ENCODE measurements at places on chromosomes 11 and 22.

GRCh38 chr11:46161201-46161600, 39.9 kb upstream of the PHF21A start:
- no peak for DNase-seq

DNA sequence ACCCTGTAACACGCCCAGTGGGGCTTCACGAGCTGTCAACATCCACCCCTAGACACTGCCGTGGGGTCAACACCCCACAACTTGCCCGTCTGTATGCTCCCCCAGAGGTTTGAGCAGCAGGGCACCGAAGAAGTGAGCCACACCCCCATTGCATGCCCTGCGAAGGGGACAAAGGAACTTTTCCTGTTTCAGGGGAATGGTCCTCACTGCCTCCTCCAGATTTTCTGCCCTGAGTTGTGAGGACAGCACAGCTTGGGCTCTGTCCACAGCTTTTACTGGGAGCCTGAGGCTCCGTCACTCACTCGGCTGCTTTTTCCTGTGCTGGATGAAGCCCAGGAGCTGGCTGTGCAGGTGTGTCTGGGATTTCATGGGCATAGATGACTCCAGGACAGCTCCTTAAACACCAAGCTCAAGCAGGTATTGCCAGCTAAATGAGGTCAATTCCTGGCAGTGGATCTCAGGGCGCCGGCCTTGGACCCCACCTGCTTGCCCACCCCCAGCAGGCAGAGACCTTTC, 40.2 kb upstream of the CCDC188 start:
- no peak for DNase-seq

- no peak for DNase-seq
Measured at GRCh38 chr11:63616953-63617352, 2.7 kb upstream of the PLAAT3 start.

- DNase-seq: no peak
Measured at GRCh38 chr22:43113526-43114251, 3.1 kb downstream of the BIK start.

DNA sequence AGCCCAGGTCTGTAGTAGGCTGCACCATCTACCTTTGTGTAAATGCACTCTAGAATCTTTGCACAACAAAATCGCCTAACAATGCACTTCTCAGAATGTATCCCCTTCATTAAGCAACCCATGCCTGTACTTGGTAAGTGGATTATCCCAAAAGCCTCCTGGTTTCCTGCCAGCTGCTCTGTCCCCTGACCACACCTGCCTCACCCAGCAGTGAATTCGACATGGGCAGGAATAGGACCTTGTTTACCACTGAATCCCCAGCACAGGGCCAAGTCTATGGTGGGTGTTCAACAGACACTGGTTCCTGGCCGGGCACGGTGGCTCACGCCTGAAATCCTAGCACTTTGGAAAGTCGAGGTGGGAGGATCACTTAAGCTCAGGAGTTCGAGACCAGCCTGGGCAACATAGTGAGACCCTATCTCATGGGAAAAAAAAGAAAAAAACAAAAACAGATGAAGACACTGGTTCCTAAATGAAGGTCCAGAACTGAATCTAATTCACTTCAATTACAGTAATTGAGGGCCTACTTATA, 5.1 kb upstream of the SYCE3 start:
- DNase-seq: no peak

- no peak for DNase-seq
Measured at GRCh38 chr22:45210991-45211390, 29.7 kb downstream of the KIAA0930 start.

DNA sequence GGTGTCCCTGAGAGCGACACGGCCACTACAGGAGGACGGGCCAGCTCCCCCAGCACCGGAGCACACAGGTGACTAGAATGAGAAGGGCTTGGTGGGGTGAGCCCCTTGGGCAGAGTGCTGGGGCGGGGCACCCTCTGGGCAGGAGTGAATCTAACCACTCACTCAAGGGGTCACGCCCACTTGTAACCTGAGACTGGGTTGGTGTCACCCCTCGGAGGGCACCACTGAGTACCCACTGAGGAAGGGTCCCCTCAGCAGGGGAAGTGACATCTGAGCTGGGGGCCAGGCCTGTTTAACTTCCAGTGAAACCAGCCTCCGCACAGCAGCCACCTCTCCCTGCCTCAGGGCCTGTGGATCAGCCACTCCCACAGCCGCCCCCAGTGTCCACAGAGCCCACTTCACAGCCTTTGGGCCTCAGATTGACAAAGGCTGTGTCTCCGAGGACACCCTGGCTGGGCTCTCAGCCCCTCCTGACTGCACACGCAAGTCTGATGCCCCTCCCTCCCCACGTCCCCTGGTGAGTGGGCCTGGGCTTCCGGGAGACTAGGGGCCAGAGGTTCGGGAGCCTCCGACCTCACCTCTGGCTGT, 5.6 kb downstream of the GATD1 start:
- no peak for DNase-seq

DNA sequence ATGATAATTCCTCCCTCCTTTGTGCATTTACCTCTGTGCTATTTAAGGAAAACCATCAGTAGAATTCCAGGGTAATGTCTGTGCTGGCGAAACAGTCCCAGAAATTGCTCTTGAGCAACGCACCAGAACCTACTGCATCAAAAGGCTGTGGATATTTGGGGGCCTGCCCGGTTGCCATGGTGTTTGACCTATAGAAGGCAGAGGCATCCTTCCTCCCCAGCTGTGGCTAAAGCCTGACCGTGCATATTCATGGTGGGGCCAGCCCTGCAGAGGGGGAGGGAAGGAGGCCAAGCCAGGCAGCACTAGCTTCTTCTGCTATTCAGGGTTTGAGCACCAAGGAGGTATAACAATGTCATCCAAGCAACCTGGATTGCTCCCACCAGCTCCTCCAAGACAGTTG, 215.0 kb upstream of the E2F8 start:
- DNase-seq: no peak

DNA sequence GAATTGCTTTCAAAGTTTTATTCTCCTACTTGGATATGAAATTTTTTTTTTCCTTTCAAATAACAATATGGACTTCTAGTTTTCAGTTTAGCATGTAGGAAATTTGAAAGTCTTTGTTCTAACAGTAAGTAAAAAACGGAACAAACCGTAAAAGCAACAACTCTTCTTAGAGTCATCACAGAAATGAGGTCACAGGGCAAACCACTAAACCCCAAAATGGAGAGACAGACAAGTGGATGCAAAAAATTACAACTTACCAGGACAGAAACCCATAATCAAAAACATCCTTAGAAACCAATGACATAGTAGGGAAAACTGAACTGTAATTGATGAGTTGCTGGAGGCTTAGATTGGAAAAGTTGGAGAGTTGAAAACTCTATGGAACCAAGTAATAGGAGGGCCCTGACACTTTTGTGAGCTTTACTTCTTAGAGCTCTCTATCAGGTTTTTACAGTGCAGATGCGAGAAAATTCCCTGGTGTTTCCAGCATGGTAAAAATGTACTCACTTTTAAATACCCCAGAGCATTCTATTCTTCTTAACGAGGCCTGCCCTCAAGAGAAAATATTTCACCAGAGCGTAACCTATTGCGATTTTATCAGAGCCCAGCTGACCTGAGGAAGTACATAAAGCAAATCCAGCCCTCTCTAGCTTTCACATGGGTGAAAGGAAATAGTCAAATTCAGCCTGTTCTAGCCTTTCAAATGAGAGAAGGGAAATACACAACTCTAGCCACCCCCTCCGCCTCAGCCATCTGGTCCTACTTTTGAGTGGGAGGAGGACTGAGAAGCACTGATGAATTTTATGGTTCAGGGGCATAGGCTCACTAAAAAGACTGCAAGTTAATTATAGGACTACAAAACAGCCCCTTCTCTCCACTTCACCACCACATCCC, 39.1 kb downstream of the CASP12 start:
- no peak for DNase-seq
